ENCODE measurements at places on chromosomes 4 and X.

GRCh38 chr4:153471698-153472093, 5.5 kb downstream of the TMEM131L start:
- DNase-seq: no peak

DNA sequence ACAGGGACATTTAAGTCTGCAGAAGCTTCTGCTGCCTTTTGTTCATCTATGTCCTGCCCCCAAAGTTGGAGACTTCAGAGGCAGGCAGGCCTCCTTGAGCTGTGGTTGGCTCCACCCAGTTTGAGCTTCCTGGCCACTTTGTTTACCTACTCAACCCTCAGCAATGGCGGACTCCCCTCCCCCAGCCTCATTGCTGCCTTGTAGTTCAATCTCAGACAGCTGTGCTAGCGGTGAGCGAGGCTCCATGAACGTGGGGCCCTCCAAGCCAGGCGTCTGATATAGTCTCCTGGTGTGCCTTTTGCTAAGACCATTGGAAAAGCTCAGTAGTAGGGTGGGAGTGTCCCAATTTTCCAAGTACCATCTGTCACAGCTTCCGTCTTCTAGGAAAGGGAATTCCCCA, 170.1 kb downstream of the CCNG2 start:
- DNase-seq: no peak

DNA sequence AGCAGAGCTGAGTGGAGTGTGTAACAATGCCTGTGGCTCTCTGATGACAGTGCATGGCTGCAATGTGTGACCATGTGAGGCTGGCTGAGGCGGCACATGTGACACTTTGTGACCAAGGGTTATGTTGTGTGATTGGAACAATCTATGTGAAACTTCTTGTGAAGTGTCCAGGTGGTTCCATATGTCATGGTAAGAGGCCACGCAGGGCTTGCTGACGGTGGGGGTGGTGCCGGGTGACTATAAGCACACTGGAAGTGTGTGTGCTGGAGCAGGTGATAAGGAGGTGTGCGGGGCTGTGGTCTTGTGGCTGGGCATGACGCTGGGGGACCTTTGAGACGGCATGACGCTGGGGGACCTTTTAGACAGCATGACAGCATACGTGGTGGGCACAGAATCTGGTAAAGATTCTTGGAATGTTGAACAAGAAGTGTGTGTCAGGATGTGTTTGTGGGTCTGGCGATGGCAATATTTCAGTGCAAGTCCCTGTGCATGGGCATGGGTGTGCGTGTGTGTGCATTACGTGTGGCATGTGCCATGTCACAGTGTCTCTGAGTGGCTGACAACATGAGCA, 7.4 kb upstream of the HDAC6 start:
- no peak for DNase-seq

DNA sequence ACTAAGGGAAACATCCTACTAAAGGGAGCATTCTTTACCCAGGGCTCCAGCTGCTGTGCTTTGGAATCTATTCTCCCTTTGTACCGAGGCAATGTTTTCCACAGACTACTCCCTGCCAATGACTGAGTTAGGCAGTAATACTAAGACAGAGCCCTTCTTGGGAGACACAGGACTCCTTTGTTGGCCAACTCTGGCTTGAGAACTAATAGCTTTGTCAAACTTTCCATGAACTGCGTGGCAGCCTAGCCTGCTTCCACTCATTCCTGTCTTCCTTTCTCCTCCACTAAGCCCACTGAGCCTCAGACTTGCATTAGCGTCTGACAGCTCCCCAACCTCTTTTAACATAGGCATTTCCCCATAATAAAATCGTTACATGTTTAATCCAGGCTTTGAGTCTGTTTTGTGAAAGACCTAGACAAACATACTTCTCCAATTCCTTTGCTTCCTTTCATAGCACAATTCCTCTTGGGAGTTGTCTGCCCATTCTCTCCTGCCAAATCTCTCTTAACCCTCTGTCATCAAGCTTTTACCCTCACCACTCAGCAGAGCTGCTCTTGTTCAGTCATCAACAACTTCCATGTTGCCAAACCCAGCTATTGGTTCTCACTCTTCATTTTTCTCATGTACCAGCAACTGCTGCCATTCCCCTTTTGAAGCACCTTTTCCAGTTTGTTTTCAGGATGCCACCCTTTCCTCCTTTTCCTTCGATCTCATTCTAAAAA, 300.3 kb upstream of the IGFBP7 start:
- peak; percentile 80 for DNase-seq

All from fibroblast of skin of scalp (primary cell).